ENCODE measurements at places on chromosomes 2 and 18. TPM values are rescaled to one million over a fixed set of nuclear protein-coding genes. Genes with fewer than 3 reads are reported as not detected.

- peaks cover 41% of the 10 kb centered on the region for H3K27me3 ChIP-seq
- no peak overlapping the region for H3K4me3 ChIP-seq
- no peaks in the 10 kb centered on the region for H3K36me3 ChIP-seq
- DNase-seq, result no peak
- H3K4me1 ChIP-seq, result peaks cover 22% of the 10 kb centered on the region
Observed at GRCh38 chr2:222313816-222314215, 15.0 kb upstream of the PAX3 start.

DNA sequence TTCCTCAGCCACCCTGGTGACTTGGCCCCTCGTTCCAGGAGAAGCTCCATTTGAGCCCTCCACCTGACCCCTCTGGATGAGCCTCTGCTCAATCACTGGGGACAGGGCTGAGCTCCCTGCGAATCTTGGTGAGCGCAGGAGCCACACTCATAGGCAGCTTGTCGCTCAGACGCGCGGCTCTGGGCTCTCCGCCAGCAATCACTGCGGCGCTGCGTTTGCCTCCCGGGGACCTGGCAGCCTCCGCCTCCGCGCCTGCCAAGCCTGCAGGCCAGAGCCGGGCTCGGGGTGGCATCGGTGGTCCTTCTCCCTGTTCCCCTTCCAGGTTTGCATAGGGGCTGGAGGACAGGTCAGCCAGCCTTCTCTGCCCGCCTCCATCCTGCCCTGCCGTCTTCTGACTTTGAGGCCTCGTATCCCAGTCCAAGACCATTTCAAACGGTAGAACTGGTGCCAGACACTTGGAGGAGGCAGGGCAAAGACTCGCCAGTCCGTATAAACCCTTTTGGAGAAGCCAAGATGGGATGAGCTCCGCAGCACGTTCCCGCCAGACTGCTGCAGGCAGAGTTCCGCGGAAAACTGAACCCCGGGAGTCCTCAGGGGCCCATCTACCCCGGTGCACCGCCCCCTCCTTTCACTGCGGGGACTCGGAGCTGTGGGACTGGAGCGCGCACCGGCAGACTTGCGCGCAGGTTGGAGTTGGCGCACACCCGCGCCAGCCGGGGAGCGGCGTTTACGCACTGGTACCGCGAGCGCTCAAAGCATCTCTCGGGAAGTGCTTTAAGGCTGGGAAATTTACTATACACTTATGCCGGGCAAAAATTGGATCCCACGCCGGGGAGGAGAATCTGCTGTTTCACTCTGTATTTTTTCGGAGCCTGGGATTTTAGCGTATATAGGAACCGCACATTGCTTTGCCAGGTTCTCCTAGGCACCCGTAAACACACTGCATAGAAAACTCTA is 1.1 kb upstream of the TACR1 start:
- no peak overlapping the region for H3K4me3 ChIP-seq
- H3K27me3 ChIP-seq, result peaks cover 37% of the 10 kb centered on the region

- H3K4me3 ChIP-seq, result no peak overlapping the region
- H3K27ac ChIP-seq, result no peak overlapping the region
- H3K27me3 ChIP-seq, result no peaks in the 10 kb centered on the region
- H3K36me3 ChIP-seq, result no peaks in the 10 kb centered on the region
Observed at GRCh38 chr2:100880730-100881129, 60.8 kb downstream of the NPAS2 start.

GRCh38 chr2:219272356-219272755 is 6.8 kb upstream of the DNAJB2 start:
- no peaks in the 10 kb centered on the region for H3K4me1 ChIP-seq
- H3K27ac ChIP-seq, result no peak overlapping the region

- no peaks in the 10 kb centered on the region for H3K27me3 ChIP-seq
- H3K4me3 ChIP-seq, result no peak overlapping the region
- H3K4me1 ChIP-seq, result no peaks in the 10 kb centered on the region
- H3K27ac ChIP-seq, result no peak overlapping the region
Observed at GRCh38 chr2:159872353-159872752, 74.3 kb upstream of the CD302 start.

DNA sequence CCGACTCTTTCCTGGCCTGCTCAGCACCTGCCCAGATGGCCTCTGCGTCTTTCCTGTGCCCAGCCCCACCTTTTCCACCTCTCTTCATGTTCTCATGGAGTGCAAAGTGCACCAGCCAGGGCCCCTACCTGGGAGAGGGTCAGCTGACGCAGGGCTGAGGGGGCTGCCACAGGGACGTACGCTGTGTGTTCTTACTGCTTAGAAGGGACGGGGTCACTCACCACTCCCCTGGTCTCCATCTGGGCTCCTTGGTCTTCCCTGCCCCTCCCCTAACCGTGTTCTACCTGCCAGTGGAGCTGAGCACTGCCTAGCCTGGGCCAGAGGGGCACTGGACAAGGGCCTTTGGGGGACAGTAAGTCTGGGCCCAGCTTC is 8.6 kb downstream of the ERFE start:
- H3K36me3 ChIP-seq, result peaks cover 39% of the 10 kb centered on the region
- no peak overlapping the region for H3K4me3 ChIP-seq
- DNase-seq, result no peak
- no peaks in the 10 kb centered on the region for H3K4me1 ChIP-seq
- no peak overlapping the region for H3K27ac ChIP-seq

- no peak overlapping the region for H3K4me3 ChIP-seq
- no peak for DNase-seq
- peaks cover 24% of the 10 kb centered on the region for H3K27me3 ChIP-seq
- H3K36me3 ChIP-seq, result no peaks in the 10 kb centered on the region
- H3K27ac ChIP-seq, result no peak overlapping the region
Observed at GRCh38 chr2:215437614-215438013, 1.7 kb upstream of the FN1 start.

- H3K27ac ChIP-seq, result no peak overlapping the region
- H3K4me3 ChIP-seq, result no peak overlapping the region
- H3K27me3 ChIP-seq, result peaks cover 7% of the 10 kb centered on the region
- no peaks in the 10 kb centered on the region for H3K36me3 ChIP-seq
- no peaks in the 10 kb centered on the region for H3K4me1 ChIP-seq
- no peak for DNase-seq
Observed at GRCh38 chr18:78244779-78245178, 734.8 kb upstream of the SALL3 start.

- H3K36me3 ChIP-seq, result no peaks in the 10 kb centered on the region
- no peak for DNase-seq
- no peaks in the 10 kb centered on the region for H3K4me1 ChIP-seq
- H3K4me3 ChIP-seq, result no peak overlapping the region
- no peaks in the 10 kb centered on the region for H3K27me3 ChIP-seq
Observed at GRCh38 chr2:66507673-66508201, 72.8 kb downstream of the MEIS1 start.

- no peaks in the 10 kb centered on the region for H3K27me3 ChIP-seq
- no peak for DNase-seq
- no peaks in the 10 kb centered on the region for H3K36me3 ChIP-seq
- H3K4me1 ChIP-seq, result no peaks in the 10 kb centered on the region
Observed at GRCh38 chr2:144374163-144374661, 145.7 kb downstream of the ZEB2 start.

DNA sequence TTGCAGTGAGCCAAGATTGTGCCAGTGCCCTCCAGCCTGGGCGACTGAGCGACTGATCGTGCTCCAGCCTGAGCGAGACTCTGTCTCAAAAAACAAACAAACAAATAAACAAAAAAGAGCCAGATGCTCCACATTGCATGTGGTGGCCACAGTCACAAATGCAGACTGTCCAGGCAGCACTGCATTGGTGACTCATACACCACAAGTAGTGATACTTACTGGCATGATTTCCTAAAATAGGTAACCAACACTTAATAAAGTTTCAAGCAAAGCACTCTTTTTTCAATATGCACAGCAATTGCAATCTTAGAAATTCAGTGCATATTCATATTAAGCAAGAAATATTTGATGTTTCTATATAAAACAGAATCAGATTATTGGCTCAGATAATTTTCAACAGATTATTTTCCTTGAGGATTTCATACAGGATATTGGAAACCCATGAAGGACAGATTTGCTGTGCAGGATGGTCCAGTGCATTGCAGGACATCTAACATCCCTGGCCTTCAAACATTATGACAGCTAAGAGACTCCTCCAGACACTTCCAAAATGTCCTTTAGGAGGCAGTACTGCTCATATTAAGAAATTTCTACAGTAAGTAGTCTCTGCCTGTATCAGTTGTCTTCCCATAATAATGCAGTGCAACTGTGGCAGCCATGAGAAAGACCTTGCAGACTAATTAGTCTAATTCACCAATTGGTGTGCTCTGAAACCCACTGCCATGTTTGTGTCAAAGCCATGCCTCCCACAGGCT is 10.5 kb upstream of the SLC1A4 start:
- no peaks in the 10 kb centered on the region for H3K4me1 ChIP-seq
- DNase-seq, result no peak
- no peaks in the 10 kb centered on the region for H3K27me3 ChIP-seq
- H3K36me3 ChIP-seq, result no peaks in the 10 kb centered on the region

DNA sequence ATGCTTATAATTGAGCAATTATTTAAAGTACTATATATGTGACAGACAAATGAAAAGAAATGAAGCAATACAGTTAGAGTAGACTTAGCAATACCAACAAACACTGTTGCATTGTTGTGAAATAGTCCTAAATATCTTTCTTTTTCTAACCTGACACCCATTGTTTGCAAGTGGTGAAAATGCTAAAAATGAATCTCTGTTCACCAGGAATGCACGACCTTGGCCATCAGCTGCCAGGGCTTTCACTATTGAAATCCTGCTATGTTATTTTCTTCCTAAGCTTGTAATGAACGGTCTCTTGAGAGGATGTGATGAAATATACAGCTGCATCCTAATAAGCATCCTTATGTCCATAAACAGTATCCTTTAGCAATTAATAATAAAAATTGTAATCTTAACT is 136.2 kb upstream of the MGAT5 start:
- no peaks in the 10 kb centered on the region for H3K36me3 ChIP-seq
- peaks cover 33% of the 10 kb centered on the region for H3K4me1 ChIP-seq
- H3K4me3 ChIP-seq, result no peak overlapping the region
- no peaks in the 10 kb centered on the region for H3K27me3 ChIP-seq

- no peak overlapping the region for H3K27ac ChIP-seq
- peaks cover 23% of the 10 kb centered on the region for H3K4me1 ChIP-seq
- H3K4me3 ChIP-seq, result no peak overlapping the region
- H3K36me3 ChIP-seq, result no peaks in the 10 kb centered on the region
- H3K27me3 ChIP-seq, result peaks cover 16% of the 10 kb centered on the region
Observed at GRCh38 chr2:230870544-230871360, 6.0 kb downstream of the ITM2C start.

DNA sequence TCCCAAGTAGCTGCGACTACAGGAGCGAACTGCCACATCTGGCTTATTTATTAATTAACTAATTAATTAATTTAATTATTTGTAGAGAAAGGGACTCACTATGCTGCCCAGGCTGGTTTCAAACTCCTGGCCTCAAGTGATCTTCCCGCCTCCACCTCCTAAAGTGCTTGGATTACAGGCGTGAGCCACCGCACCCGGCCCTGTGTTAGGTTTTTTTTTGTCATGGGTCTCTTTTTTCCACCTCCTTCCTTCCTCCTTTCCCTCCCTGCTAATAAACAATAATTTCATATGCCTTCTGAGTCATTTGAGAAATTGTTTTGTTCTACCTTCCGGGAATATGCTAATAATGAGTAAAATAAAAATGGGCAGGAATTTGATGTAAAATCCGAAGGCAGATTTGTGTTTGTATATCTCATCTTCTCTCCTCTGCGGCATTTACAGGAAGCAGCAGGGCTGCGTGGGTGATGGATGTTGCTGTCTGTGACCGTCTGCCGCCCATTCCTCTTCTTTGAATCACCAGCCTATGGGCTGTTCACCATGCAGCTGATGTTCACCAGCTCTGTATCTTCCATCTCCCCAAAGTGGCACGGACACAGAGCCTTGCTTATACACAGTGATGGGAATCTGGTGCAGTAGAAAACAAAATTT is 89.9 kb downstream of the ACSL3 start:
- no peaks in the 10 kb centered on the region for H3K36me3 ChIP-seq
- H3K27me3 ChIP-seq, result peaks cover 3% of the 10 kb centered on the region
- no peaks in the 10 kb centered on the region for H3K4me1 ChIP-seq
- no peak overlapping the region for H3K27ac ChIP-seq
- H3K4me3 ChIP-seq, result no peak overlapping the region
- DNase-seq, result no peak

DNA sequence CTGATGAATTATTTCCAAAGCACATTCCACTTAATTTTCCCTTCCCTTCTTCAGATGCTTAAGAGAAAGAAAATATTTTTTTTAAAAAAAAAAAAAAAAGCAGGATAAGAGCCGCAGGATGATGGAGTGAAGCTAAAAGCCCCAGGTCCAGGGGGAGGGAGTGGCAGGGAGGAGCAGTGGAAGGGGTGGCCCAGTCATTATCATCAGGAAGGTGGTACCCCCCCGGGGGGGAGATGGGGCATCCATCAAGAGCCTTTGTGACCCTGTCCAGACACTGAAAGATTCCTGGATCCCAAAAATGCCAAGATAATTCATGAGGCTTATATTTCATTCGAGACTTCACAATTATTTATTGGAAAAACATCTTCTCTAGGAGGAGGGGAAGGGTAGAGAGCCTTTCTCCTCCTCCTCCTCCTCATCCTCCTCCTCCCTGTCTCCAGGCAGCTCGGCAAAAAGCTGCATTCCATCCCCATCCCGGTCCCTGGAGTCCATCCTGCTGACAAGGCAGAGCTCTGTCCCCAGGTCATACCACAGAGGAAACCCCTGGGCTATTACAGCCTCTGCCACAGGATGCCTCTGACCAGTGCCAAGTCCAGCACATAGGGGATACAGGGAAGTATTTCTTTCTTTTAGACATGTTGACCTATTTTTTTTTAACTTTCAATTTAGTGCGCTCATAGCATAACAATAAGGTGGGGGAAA is 125.3 kb downstream of the TWIST2 start:
- DNase-seq, result no peak
- no peak overlapping the region for H3K4me3 ChIP-seq
- H3K4me1 ChIP-seq, result no peaks in the 10 kb centered on the region
- H3K27me3 ChIP-seq, result no peaks in the 10 kb centered on the region
- no peak overlapping the region for H3K27ac ChIP-seq
- H3K36me3 ChIP-seq, result no peaks in the 10 kb centered on the region

The CTDP1 gene
- 78.0 TPM for total RNA-seq

The STPG4 gene
- not detected for total RNA-seq

The CYB5A gene
- 14.4 TPM for total RNA-seq

The ACKR3 gene
- 3.6 TPM for total RNA-seq

The CCDC74A gene
- total RNA-seq, result 3.2 TPM

The PUM2 gene
- total RNA-seq, result 128 TPM

The TFPI gene
- total RNA-seq, result 0.68 TPM

The SULT1C4 gene
- total RNA-seq, result not detected

The THSD7B gene
- total RNA-seq, result not detected

The SCYGR4 gene
- not detected for total RNA-seq

The C2orf81 gene
- 5.0 TPM for total RNA-seq

Data from T-cell (primary cell).